ENCODE measurements at places on chromosomes 1 and 21. TPM values are rescaled to one million over a fixed set of nuclear protein-coding genes. Genes with fewer than 3 reads are reported as not detected.
A peak's percentile ranks its signal among the peaks of the same experiment; 100 is the strongest.

DNA sequence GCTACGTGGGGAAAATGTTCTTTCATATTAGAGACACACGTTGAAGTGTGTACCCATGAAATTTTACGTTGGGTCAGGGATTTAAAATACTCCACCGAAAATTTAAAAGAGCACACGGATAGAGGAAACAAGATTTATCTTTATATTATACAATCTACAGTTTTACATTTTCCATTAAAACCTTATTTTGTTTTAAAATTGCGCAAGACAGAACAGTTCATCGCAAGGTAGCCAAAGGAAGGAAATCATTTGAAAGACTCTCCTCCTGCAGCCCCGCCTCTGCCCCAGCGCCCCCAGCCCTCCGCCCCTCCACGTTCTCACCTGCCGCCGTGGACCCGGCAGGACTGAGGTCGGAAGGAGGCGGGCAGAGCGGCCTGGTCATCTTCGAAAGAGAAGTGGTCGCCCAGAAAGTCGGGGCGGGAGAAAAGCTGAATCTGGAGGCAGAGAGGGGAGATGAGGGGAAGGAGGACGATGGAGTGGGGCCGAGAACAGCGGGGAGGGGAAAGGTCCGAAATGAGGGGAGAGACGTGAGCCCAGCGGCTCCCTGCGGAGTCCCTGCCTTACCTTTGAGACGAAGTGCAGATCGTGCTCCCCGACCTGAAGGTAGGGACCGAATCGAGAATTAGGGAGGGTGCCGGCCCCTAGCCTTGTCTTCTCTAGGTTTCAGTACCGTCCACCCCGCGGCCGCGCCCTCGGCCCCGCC is 18.0 kb downstream of the CRYBG2 start:
- no peak for DNase-seq

GRCh38 chr1:47444297-47444561 is 6.4 kb downstream of the FOXD2 start:
- no peak for DNase-seq

DNA sequence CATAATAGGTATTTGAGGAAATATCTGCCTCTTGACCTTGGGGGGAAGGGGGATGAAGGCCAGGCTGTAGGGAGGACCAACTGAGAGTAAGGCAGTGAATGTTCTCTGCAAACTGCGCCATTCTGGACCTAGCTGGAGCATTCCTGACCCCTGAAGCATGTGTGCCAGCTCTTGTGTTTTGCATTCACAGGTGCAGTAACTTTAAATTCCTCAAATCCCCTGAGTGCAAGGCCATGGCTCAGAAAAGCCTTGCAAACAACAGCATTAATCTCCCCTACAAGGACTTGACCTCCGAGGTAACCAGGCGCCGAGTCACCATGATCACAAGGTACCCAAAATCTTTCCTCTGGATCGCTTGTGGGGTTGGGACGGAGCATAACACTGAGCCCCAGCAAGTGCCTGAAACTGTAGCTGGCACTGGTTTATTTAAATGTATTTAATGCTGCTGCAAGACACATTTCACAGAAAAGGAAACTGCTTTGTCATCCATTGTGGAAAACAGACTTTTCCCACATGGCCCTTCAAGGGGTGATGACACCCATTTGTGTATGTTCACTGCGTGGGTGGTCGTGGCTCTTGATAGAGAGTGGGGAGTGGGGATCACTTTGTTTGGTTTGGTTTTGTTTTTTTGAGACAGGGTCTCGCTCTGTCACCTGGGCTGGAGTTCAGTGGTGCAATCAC is 1.7 kb downstream of the MYOCOS start:
- DNase-seq: no peak

DNA sequence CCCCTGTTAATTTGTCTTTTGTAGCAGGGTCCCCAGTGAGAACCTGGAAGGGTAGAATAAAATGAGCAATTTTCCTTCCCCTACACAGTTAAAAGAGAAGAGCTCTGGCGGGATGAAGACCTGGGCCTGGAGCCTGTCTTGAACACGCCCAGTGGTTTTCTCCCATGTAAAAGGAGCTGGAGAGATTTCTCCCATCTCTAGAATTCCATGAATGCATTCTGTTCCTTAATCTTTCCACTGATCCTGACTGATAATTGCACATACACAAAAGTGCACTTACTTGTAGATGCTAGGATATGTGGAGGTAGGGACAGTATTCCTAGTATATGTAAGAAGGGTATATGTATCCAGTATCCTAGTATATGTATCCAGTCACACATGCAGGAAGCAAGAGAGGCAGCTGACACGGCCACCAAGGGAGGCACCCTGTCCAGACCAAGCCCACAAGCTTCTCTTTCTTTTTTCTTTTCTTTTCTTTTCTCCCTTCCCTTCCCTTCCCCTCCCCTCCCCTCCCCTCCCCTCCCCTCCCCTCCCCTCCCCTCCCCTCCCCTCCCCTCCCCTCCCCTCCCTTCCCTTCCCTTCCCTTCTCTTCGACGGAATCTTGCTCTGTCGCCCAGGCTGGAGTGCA is 11.9 kb upstream of the PKNOX1 start:
- no peak for DNase-seq

DNA sequence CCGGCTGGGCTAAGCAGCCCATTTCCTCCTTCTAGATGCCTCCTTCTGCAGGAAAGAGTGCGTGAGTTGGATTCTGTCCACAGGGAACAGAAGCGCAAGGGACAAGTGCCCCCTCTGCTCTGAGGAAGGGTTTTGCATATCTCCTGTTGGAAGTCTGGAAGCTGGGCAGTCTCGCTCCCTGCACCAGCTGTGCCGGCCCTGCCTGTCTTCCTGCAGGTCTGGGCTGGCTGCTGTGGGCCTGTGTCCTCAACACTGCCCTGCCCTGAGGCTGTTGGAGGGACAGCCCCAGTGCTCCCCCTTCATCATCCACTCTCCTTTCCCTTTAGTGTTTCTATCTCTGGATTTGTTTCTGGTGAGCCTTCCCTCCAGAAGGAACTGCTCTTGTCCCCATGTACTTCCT is 21.8 kb downstream of the ADARB1 start:
- DNase-seq: no peak

- DNase-seq: no peak
These were observed 837 bp upstream of the USP21 start for GRCh38 chr1:161158316-161159010.

- DNase-seq: no peak
These were observed 80.8 kb upstream of the GCLM start for GRCh38 chr1:93990010-93990409.

DNA sequence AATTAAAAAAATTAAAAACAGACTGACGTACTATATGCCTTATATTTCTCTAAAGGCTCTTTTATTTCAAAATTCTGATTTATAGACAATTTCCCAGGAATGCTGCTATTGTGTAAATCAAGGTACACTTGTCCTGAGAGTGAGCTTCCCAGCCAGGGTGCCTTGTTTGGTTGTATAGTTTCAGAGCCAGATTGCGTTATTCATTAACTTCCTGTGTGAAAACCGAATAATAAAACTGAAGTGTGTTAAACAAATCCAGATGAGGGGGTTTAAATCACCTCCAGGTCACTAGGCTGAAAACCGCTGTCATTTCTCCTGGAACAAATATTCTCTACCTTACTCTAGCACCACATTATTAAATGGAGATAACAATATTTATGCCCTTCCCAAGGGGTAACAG is 68.7 kb downstream of the LMX1A start:
- no peak for DNase-seq

DNA sequence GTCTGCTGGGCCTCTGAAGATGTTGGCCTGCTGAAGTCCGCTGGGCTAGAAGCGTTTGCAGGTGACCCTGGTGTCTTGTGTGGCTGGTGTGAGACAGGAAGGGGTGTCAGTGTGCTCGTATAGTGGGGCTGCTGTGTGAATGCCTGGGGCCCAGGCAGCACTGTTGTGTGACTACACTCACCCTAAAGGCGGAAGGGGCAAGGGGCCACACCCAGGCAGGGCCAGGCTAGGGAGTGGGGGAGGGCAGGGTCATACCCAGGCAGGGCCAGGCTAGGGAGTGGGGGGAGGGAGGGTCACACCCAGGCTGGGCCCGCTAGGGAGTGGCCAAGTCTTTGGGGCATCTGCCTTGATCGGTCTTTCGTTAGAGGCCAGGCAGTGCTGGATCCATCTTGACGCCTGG is 25.0 kb downstream of the PDXK start:
- no peak for DNase-seq

- DNase-seq: no peak
These were observed 182.9 kb upstream of the CAMK1G start for GRCh38 chr1:209400351-209401220.

GRCh38 chr1:54396261-54396933 is 9.8 kb downstream of the SSBP3 start:
- DNase-seq: no peak

DNA sequence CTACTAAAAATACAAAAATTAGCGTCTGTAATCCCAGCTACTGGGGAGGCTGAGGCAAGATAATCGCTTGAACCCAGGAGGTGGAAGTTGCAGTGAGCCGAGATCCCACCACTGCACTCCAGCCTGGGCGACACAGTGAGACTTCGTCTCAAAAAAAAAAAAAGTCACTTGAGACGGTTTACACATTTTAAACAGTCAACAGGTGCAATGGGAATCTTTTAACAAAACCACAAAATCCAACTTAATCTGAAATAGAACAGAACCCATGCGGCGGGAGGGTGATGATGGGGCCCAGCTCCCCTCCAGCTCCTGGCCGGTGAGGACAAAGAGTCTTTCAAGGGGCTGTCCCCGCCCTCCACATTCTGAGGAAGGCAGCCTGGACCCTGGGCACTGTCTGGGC is 48.3 kb downstream of the TP73 start:
- no peak for DNase-seq

GRCh38 chr1:228515200-228515834 is 28.1 kb downstream of the RNF187 start:
- no peak for DNase-seq

GRCh38 chr1:226424221-226425003 is 16.5 kb upstream of the PARP1 start:
- DNase-seq: no peak

DNA sequence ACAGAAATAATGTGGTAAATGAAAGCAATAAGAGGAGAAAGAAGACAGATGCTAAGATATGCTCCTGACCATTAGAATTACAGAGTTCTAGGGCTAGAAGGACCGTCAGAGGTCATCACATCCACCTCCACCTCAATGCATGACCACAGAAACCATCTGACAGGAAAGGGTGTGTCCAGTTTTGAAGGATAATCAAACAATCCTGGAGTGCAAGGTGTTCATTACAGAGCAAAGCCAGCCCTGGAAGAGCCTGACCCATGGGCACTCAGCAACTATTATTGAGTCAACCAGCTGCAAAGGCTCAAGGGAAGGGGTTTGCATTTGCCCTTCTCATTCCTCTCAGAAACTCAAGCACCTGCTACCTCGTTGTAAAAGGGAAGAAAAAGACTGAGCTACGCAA is 46.4 kb downstream of the TOR1AIP2 start:
- DNase-seq: no peak

- no peak for DNase-seq
These were observed 89.9 kb upstream of the KAZN start for GRCh38 chr1:14508613-14509012.

- no peak for DNase-seq
These were observed 85.5 kb downstream of the PLPPR5 start for GRCh38 chr1:98919211-98919610.

- DNase-seq: no peak
These were observed 12.5 kb upstream of the PIGC start for GRCh38 chr1:172456344-172456769.

- no peak for DNase-seq
These were observed 18.1 kb upstream of the WASF2 start for GRCh38 chr1:27507960-27508665.

- DNase-seq: no peak
These were observed 253.9 kb downstream of the RHOU start for GRCh38 chr1:228989176-228989575.

DNA sequence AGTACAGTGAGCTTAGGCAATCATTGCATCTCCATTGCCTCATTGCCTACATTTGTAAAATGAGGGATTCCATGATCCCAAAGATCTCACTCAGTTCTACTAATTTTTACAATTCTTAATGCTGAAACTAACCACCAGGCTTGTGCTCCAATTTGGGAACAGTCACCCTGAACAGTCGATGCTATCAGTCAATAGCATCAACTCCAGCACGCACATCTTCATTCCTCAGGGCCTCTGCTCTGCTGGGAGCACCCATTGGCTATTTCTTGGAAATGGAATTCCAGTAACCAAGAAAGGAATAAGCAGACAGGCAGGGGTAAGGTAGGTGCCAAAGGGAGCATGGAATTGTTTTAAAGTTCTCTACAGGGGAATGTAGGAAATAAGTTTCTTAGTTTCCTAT is 14.2 kb upstream of the ACKR1 start:
- DNase-seq: no peak

DNA sequence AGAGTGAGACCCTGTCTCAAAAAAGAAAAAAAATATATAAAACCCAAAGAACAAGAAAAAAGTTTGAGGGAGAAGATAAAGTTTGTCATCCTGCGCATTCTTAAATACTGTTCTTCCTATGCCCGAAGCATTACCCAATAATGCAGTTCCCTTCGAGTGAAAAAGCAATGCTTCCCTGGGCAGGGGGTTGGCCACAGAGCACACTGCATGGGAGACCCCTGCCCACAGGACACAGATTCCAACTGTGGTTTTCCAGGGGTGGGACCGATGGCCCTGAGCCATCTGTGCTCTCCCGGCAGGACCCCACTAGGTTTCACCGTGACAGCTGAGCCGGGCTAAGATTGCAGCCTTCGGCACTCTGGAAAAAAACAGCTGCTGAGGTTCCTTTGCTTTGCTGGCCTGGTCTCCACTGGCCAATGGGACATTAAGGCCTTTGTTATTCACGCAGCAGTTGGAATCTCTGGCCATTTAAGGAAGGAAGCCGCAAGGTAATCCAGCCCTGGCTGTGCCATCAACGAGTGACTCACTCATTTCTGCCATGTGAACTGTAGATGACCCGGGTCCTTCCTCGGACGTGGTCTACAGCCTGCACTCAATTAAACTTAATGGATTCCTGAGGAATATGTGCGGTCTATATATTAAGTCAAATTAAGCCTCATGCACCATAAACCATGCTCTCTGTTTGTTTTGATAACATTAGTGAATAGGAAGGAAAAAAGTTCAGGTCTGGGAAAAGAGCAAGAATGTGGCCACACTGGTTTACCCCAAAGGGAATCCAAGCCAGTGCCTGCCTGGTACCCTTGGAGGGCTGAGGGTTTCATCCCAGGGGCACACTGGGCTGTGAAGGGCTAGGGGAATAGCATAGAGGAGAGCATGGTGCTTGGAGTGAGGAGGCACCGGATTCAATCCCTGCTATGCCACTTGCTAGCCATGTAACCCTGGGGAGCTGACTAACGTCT is 163.2 kb downstream of the ZBTB18 start:
- DNase-seq: peak; percentile 82

UCHL5 gene
- total RNA-seq: 40.9 TPM

PTPN7 gene
- total RNA-seq: 0.79 TPM

MASP2 gene
- not detected for total RNA-seq

ZYG11A gene
- total RNA-seq: not detected

UMODL1 gene
- total RNA-seq: not detected

KIAA0040 gene
- 12.3 TPM for total RNA-seq

SH2D5 gene
- 0.55 TPM for total RNA-seq

SLC30A2 gene
- total RNA-seq: not detected

FAM151A gene
- not detected for total RNA-seq

BSND gene
- total RNA-seq: not detected

GRIK1 gene
- 0.12 TPM for total RNA-seq

KIAA1614 gene
- total RNA-seq: 1.0 TPM

PHC2 gene
- total RNA-seq: 203 TPM

TTLL10 gene
- 0.35 TPM for total RNA-seq

ZNF644 gene
- 51.7 TPM for total RNA-seq

LRIG2 gene
- 20.6 TPM for total RNA-seq

PIGM gene
- 6.9 TPM for total RNA-seq

Measured in uterus (tissue), 4 donors.